T-helper 2 cell treated with Interferon-gamma antibody and Interleukin-4, amounts not matched to agents 5 μg/mL and 100 μg/mL, for 36 hours (primary cell): ENCODE measurements at places on chromosomes 12 and 14.

- DNase-seq, result no peak
Observed at GRCh38 chr14:88668448-88669116, 105.7 kb downstream of the ZC3H14 start.

GRCh38 chr12:59158681-59159080 is 238.4 kb upstream of the LRIG3 start:
- no peak for DNase-seq

DNA sequence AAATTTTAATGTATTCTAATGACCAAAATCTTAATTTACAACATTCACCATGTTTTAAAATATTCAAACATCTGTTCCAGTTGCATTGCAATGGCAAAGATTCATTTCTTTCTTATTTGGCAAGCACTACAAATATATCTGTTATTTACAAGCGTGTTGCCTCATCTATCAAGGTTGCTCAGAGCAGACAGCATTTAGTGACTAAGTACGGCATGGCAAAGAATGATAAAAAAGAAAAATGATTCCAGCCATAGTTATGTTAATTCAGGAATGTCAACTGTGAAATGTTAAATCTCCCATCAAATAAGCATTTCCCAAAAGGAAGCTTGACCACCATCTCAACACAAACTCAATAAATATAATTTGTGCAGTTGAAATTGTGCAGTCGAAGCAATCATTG is 312.1 kb downstream of the SEC23A start:
- no peak for DNase-seq

GRCh38 chr12:3564861-3565260 is 73.9 kb downstream of the PRMT8 start:
- DNase-seq, result no peak

GRCh38 chr12:52260361-52261207 is 13.9 kb upstream of the KRT86 start:
- no peak for DNase-seq

- DNase-seq, result no peak
Observed at GRCh38 chr12:101570047-101570446, 24.7 kb upstream of the MYBPC1 start.
